ENCODE measurements at places on chromosomes 6 and 20. TPM values are rescaled to one million over a fixed set of nuclear protein-coding genes. Genes with fewer than 3 reads are reported as not detected.

Gene RBPJL
- 0.17 TPM for total RNA-seq

Gene HLA-DRB5
- 80.1 TPM for total RNA-seq

Gene PPP1R3D
- total RNA-seq: 7.3 TPM

Gene SYNDIG1
- total RNA-seq: not detected

Gene FLRT3
- total RNA-seq: not detected

Gene CEBPB
- 31.3 TPM for total RNA-seq

Gene KCNS1
- 0.32 TPM for total RNA-seq

Gene VSTM2L
- 0.15 TPM for total RNA-seq

Gene GZF1
- total RNA-seq: 17.9 TPM

Gene IP6K3
- total RNA-seq: not detected

Gene SLC22A7
- not detected for total RNA-seq

Gene C6orf52
- total RNA-seq: 2.0 TPM

Gene TMEM217
- total RNA-seq: 8.0 TPM

Gene OPN5
- not detected for total RNA-seq

Gene SGK2
- not detected for total RNA-seq

Gene ID4
- not detected for total RNA-seq

Gene SIRPD
- total RNA-seq: 0.29 TPM

Gene CLPSL2
- total RNA-seq: not detected

Gene CMTR1
- total RNA-seq: 88.0 TPM

Gene CRISP2
- not detected for total RNA-seq

Gene HUS1B
- 2.6 TPM for total RNA-seq

Gene MYO6
- 0.47 TPM for total RNA-seq

Data from T-helper 1 cell treated with Interleukin-12 subunit alpha and Interleukin-12 subunit beta and Interleukin-4 antibody, amounts not matched to agents 30 ng/mL and 1 ng/mL, for 36 hours (primary cell).